ENCODE measurements at places on chromosomes 2 and 18.

GRCh38 chr2:196131384-196131937, 39.9 kb downstream of the STK17B start:
- peak; percentile 25 for DNase-seq

GRCh38 chr18:12359515-12359927, 17.5 kb downstream of the AFG3L2 start:
- no peak for DNase-seq

- peak; percentile 41 for DNase-seq
Measured at GRCh38 chr2:135875491-135876065, 665 bp downstream of the MCM6 start.

- DNase-seq, result no peak
Measured at GRCh38 chr2:74325815-74326214, 17.4 kb downstream of the SLC4A5 start.

GRCh38 chr18:34098109-34098508, 126.6 kb downstream of the NOL4 start:
- DNase-seq, result no peak

DNA sequence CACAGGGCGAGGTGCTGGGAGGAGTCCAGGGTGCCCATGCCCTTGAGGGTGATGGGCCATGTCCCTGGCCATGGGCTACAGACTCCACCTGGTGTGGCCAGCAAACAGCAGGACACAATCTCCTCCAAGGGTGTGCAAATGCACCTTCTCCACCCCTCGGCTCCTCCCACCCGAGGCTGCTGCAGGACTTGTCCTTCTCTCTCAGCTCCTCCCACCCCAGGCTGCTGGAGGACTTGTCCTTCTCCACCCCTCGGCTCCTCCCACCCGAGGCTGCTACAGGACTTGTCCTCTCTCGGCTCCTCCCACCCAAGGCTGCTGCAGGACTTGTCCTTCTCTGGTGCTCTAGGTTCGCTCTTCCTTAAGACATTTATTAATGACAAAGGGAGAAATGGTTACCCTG, 57.3 kb upstream of the SNTG2 start:
- no peak for DNase-seq

GRCh38 chr2:74764429-74765272, 69.3 kb upstream of the HK2 start:
- DNase-seq, result no peak

DNA sequence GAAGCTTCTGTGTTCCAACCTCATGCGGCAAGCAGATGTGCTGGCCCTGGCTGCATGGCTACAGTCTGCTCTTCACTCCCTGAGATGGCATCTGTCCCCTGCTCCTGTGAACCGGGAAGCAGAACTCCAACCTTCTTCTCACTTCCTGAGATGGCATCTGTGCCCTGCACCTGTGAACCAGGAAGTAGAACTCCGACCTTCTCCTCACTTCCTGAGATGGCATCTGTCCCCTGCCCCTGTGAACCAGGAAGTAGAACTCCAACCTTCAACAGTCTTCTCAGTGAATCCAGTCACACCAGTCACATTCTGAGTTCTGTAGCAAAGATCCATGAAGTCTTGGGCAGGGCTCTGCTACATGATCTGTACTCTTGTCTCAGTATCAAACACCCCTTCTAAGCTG, 887.2 kb upstream of the KLHL29 start:
- no peak for DNase-seq

GRCh38 chr2:171522052-171522787, at the start of gene CYBRD1:
Gene CYBRD1, plus strand, starts transcription at chr2:171522474. Its CDS starts 72 bp downstream, at chr2:171522546.
- DNase-seq, result no peak

GRCh38 chr2:10135296-10136089, 13.0 kb downstream of the RRM2 start:
- no peak for DNase-seq

- DNase-seq, result no peak
Measured at GRCh38 chr2:99476629-99477028, 13.2 kb downstream of the REV1 start.

- no peak for DNase-seq
Measured at GRCh38 chr2:69386360-69386759, 667 bp downstream of the GFPT1 start.

- DNase-seq, result no peak
Measured at GRCh38 chr18:52598921-52599320, 258.9 kb downstream of the DCC start.

DNA sequence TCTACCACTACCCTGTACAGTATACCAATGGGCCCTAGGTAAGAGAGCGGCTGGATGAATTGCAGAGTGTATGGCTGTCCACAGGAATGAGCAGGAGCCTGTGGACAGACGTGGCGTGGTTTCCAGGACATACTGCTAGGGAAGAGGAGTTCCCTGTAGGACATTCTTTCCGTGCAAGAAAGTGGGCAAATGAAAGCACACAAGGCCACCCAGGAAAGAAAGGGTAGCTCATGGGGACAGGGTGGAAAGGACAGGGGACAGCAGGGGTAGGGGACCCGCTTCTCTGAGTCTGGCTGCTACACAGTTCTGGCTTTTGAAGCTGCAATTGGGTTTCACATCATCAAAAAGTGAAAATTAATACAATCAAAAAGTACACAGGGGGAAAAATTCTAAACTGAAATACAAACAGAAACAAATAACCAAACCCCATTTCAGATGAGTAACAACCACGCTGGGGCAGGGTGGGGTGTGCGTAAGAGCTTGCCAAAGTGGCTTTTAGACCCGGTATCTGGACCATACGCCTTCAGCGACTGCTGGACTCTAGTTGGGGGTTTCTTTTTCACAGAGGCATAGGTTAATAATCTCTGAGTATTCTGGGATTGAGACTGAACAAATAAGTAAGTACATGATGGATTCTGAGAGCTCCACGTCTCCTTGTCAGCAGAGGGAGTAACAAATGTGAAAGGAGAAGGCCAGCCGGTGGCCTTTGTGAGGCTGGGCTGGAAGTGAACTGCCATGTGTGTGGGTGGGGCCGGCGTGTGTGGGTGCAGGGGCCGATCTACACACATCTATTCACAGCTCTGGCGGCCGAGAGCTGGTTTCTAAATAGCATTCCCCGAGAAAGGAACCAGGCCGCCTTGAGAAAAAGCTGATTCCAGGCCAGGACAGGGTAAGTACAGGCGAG, 84.0 kb downstream of the HDAC4 start:
- no peak for DNase-seq

DNA sequence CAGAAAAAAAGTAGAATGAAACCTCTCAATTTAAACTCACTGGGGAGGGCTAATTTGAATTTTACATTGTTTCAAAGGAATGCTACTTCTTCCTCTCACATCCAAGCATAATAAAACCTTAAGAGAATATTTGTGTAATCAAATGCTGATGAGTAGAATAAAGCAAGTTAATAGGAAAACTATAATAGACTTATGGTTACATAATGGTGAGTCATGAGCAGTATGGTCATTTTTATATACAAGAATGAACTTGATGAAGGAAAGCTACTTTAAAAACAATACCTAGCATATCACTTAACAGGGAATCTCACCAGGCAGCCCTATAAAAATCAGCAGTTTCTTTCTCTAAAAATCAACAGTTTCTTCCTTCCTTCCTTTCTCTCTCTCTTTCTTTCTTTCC, 80.3 kb downstream of the VSNL1 start:
- no peak for DNase-seq

DNA sequence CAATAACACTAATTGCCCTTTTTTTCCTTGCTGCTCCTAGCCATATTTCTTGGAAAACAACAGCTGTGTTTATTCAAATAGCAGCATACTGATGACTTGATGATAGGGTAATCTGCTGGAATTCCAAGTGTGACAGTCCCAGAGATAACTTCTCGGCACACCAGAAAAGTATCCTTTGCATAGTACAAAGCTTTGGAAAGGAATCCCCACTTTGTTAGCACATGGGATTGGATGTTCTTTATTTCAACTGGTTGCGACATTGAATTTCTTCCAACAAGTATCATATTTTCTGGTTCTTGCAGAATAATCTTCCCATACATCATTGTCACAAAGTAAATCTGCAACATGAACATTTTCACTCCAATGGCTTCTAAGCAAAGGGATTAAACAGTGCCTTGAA, 445.8 kb upstream of the ACVR2A start:
- DNase-seq, result no peak

GRCh38 chr2:115443539-115444185, 1001.2 kb downstream of the DPP10 start:
- no peak for DNase-seq

GRCh38 chr18:3411854-3412268, 38.1 kb upstream of the TGIF1 start:
- no peak for DNase-seq

GRCh38 chr2:96157649-96158553, 12.7 kb upstream of the DUSP2 start:
- DNase-seq, result peak; percentile 74

DNA sequence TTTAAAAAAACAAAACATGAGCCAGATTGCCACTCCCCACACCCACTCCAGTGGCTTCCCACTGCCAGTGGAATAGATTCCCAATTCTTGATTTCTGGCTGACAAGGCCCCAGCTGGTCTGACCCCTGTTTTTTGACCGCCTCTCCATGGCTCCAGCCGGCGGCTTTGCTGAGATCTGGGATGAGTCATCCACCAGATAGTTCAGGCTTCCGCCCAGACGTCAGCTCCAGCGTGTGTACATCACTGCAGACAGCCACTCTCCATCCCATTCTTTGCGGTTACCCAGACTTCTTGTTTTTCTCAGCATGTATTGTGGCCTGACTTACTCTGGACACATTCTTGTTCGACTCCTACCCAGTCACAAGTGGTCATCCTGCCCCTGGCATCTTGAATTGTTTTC, 227.9 kb downstream of the GBX2 start:
- DNase-seq, result no peak

DNA sequence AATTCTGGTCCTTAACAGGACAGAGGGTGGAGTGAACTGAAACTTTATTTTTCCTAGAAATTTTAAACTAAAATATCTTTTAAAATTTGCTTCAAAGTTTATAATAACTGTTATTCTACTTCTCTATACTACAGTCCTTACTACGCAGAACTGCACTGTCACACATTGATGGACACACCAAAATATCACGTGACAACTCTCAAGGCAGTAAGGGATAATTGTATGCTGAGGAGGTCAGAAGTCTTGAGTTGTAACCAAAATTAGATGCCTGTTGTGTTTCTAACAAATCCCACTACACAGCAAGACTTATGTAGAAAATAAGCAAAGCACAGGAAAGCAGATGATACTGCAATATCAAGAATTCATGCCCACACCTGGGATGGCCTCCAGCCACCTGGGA, 76.3 kb downstream of the CHST9 start:
- no peak for DNase-seq

- no peak for DNase-seq
Measured at GRCh38 chr2:18475884-18476283, 84.6 kb downstream of the RDH14 start.

All from stimulated activated CD8-positive, alpha-beta memory T cell treated with anti-CD3 and anti-CD28 coated beads, Interleukin-15, amount 100 ng/mL, for 24 hours (primary cell).